Ureter (tissue), 1 donor: ENCODE measurements at places on chromosomes 2 and 18. TPM values are rescaled to one million over a fixed set of nuclear protein-coding genes. Genes with fewer than 3 reads are reported as not detected.

XDH gene
- total RNA-seq: 6.6 TPM

SERPINB10 gene
- total RNA-seq: not detected

ACTG2 gene
- 918 TPM for total RNA-seq

IL1R1 gene
- total RNA-seq: 93.3 TPM

LPIN1 gene
- total RNA-seq: 32.3 TPM

ANKRD44 gene
- total RNA-seq: 36.1 TPM

SP5 gene
- 2.3 TPM for total RNA-seq

RNF103 gene
- 27.6 TPM for total RNA-seq

TXNDC2 gene
- 0.21 TPM for total RNA-seq

LHCGR gene
- not detected for total RNA-seq

ACADL gene
- total RNA-seq: 9.0 TPM

MAP2 gene
- total RNA-seq: 3.0 TPM

SLC19A3 gene
- 1.9 TPM for total RNA-seq

ABHD3 gene
- total RNA-seq: 16.5 TPM

LOXL3 gene
- total RNA-seq: 6.4 TPM

FOXD4L1 gene
- total RNA-seq: 0.39 TPM

CRYBA2 gene
- not detected for total RNA-seq

AAMP gene
- 82.0 TPM for total RNA-seq

MTCL1 gene
- 150 TPM for total RNA-seq

NEUROD1 gene
- total RNA-seq: not detected

TFPI gene
- total RNA-seq: 54.7 TPM

CRIM1 gene
- total RNA-seq: 95.0 TPM

CD302 gene
- 25.2 TPM for total RNA-seq

CTAGE1 gene
- not detected for total RNA-seq

C2orf72 gene
- total RNA-seq: 1.0 TPM

- no peak for DNase-seq
Measured at GRCh38 chr2:111633643-111634042, 250.3 kb downstream of the ANAPC1 start.

- no peak for DNase-seq
Measured at GRCh38 chr2:133483181-133483580, 85.1 kb downstream of the NCKAP5 start.

DNA sequence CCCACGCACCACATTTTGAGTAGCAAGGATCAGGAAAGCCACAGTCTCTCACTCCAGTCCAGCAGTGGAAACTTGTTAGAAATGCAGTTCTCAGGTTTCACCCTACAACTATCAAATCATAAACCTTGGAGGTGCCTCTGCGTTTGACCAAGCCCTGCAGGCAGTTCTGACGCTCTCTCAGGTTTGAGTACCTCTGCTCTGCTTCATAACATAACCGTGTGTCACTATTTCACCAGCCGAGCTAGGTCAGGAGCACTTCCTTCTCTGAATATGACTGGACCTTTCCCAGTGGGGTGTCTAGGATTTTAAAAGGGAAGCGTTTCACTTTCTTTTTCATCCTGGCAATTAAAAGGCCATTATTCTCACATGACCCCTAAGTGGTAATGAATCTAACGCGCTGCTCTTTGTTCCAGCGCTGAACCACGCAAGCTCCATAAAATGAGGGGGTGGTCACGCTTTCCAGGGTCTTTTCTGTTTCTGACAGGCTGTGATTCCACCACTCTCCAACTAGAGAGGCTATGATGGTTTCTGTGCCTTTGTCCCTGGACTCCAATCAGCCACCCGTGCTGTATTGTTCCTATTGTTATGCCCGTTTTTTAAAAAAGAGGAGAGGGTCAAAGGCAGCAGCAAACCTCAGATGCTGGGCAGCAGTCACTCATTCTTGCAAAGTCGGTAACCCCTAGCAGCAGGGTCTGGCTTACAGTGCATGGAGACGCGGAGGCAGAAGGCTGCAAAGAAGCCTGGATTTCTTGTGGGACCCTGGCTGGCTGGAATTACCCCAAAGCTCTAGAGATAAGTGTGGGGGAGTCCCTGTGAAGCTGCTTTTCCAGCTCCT lies 75.2 kb upstream of the CTNNA2 start:
- DNase-seq: no peak

GRCh38 chr2:21067859-21068537 lies 24.1 kb upstream of the APOB start:
- no peak for DNase-seq

DNA sequence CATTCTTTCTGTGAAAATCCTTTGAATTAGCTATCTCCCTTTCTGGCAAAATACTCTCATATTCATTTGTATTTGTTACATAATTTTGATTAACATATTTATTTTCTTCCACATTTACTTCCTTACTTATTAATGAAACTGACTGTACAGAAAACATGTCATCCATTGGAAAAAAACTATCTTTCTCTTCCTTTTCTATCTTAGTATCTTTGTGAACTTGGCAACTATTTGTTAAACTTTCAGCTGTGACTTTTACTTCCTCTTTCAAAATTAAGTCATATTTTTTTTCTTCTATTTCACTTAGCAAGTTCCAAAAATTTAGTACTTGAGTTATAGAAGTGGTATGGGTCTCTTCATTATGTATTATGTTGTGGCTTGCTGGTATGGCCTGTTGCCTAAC lies 2.6 kb downstream of the RAD51AP2 start:
- no peak for DNase-seq

DNA sequence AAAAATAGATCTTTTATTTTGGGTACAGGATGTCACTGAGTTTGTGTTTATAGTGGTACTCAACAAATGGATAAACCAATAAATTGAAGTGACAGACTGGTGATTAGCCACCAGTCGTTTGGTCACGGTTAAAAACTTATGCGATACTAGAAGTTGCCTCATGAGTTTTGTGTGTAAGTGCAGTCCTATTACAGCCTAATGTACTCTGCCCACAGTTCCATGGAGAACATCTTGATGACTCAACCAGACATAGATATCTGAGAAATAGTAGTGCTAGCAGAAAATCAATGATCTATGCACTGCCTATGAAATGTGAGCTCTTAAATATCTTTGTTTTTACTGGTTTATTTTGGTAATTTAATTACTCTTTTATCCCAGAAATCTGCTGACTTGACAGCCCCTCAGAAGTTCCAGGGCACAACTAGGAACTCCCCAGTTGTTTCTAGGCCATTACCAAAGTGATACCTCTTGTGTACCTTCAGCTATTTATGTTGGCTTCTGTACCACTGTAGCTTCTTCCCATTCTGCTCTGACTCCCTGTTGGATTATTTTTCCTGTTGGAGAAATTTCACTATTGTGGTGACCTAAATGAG lies 209.1 kb upstream of the KCNJ3 start:
- no peak for DNase-seq

DNA sequence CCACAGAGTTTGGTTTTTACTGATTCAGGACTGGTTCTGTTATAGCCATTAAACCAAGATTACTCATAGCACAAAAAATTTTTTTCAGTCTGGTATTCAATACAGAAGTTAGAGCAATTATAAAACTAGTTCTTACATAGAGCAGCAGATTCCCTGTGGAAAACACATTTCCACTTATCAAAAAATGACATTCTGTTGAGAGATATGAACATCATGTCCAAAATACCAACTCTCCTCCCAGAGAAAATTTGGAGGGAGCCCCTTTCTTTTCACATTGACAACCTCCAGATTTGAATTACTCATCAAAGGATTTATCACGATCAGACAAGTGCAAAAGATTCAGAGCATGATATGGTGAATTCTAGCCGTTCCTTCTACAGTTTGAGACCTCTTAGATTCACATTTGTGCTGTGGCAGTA lies 126.8 kb upstream of the SERPINE2 start:
- DNase-seq: no peak

GRCh38 chr18:32468147-32468845 lies 2.4 kb downstream of the GAREM1 start:
- no peak for DNase-seq

- DNase-seq: no peak
Measured at GRCh38 chr2:37203708-37204107, 7.4 kb downstream of the CEBPZOS start.

DNA sequence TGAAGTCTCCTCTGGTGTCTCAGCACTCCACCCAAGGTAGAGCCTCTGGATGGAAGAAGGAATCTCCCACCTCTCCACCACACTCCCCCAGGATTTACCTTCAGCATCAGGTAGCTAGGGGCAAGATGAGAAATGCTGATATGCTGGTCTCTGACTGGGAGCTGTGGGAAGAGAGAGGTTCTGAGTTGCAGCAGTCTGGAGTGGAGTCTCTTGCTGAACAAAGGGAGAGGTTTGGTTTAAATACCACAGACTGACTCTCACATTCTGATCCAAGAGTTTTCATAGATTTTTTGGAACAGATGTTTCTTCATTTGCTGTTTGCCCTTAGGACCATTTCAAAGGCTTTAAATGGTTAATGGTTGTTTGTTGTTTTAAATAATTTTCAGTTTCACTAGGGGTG lies 1.1 kb upstream of the CFLAR start:
- DNase-seq: no peak

GRCh38 chr2:146584316-146584715 lies 1260.5 kb upstream of the ACVR2A start:
- no peak for DNase-seq

GRCh38 chr2:25842155-25842554 lies 36.1 kb downstream of the ASXL2 start:
- no peak for DNase-seq

- no peak for DNase-seq
Measured at GRCh38 chr18:48136827-48137373, 206.4 kb upstream of the SMAD2 start.

GRCh38 chr2:8581234-8581561 lies 100.7 kb upstream of the ID2 start:
- DNase-seq: peak; percentile 51

GRCh38 chr2:43125090-43125998 lies 101.1 kb downstream of the ZFP36L2 start:
- DNase-seq: no peak

GRCh38 chr2:214497489-214497888 lies 86.6 kb downstream of the VWC2L start:
- no peak for DNase-seq

GRCh38 chr2:166775176-166775575 lies 113.1 kb upstream of the XIRP2 start:
- no peak for DNase-seq

- DNase-seq: no peak
Measured at GRCh38 chr2:11634584-11634983, 35.4 kb downstream of the NTSR2 start.

DNA sequence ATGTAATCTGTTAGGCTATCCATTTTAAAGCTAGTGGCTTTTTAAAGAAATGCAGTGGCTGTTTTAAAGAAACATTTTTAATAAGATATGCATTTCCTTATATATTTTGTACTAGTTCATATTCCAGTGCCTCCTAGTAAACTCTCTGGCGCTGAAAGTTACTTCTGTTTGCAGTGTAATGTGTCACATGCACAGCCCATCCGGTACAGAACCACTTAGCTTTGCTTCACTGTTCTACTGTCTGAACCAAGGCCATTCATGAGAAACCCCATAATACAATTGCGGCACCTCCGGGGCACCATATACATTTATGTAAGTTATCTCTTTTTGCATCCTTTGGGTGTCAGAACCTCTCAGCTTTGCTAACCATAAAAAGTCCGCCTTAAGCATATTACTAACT lies 114.6 kb upstream of the KCTD1 start:
- DNase-seq: no peak

- no peak for DNase-seq
Measured at GRCh38 chr18:22946217-22946616, 13.1 kb downstream of the RBBP8 start.

DNA sequence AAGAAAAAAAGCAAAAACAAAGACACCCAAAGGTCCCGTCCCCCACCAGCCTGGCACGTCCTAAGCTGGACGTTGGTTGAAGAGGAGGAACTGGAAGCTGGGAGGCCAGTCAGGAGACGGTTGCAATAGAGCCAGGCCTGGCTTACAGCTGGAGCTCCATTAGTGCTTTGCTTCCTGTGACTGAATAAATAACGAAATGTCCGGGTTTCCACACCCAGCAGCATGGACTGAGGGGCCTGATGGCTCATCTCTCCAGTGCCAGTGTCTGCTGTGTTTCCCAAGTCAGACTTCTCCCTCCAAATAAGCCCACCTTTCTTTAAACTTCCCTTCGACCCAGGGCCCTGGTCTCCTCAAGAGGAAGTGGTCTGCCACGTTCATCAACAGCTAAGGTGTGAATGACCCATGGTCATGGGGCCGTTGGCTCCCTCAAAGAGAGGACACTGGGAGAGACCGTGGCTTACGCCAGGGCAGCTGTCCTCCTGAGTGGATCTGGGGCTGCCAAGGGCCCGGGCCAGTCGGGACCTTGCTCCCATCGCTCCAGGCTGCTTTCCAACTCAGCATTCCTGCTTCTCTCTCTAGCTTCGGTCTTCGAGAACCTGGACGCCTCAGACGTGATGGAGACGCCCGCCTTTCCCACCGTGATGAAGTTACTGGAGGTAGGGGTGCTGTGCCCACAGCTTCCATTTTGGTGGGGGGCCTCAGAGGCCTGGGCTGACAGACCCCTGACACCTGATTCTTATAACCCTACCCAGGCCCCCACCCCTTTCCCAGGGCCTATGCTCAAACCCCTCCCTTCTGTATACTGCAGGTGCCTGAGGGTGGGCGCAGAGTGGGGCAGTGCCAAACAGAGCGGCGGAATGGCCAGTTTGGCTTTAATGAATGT lies 44.9 kb downstream of the MYO7B start:
- peak; percentile 25 for DNase-seq

DNA sequence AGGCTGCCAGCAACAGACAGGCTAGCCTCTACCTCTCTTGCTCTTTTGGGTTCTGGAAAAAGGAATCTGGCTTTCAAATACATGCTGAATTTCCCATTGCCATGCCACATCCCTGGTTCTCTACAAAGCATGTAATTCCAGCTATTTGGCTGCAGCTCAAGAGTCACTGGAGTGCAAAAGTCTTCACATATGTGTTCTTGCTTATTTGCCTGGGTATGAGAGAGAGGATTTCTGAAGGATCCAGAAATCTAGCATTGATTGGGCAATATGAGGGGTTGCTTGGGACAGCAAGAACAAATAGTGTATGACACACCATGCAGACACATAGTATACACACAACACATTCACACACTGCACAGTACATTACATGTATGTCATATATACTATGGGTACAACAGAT lies 30.7 kb upstream of the LGALSL start:
- DNase-seq: no peak

DNA sequence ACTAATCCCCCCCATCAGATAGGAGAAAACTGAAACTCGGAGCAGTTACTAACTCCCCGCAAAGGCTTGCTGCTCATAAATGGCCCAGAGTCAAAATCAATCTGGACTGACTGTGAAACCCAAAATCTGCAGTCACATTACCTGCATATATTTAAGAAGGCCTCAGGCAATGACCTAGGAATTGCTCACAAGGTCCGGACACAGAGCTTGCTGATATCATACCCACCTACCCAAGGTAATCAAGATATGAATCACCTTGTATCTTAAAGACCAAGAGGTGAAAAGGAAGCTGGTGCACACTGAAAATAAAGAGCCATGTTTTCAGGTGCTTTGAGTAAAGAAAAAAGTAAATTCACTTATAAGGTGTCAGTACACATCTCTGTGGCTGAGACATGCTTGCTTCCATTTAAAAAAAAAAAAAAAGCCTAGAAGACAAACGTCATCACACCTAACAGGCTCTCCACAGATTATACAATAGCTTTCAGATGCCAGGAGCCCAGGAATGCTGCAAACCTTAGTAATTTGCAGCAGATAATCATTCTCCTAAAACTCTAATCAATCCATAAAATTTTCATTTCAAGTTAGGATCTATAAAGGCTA lies 195.4 kb downstream of the ZEB2 start:
- no peak for DNase-seq
